ENCODE measurements at places on chromosomes 4 and X.

- no peak for DNase-seq
Observed at GRCh38 chr4:150310159-150310895, 232.1 kb downstream of the DCLK2 start.

DNA sequence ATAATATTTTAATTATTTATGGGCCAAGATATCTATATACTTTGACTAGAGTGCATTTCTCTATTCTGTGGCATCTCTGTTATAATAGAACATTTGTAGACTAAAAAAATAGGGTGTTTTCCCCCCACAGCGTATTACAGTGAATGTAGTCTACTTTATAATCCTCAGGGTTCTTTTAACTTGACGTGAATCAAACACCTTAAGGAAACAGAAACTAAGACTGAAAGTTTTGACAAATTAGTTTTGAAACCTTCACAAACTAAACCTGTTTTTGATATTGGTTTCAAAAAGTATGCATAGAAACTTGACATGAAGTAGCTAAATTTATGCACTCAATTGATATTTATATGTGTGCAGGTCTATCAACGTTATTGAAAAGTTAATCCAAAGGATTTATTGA, 1963.1 kb upstream of the TENM3 start:
- DNase-seq, result no peak

GRCh38 chr4:144384408-144384807, 243.9 kb upstream of the GYPA start:
- no peak for DNase-seq

- no peak for DNase-seq
Observed at GRCh38 chrX:1023676-1024075, 188.8 kb downstream of the CRLF2 start.

DNA sequence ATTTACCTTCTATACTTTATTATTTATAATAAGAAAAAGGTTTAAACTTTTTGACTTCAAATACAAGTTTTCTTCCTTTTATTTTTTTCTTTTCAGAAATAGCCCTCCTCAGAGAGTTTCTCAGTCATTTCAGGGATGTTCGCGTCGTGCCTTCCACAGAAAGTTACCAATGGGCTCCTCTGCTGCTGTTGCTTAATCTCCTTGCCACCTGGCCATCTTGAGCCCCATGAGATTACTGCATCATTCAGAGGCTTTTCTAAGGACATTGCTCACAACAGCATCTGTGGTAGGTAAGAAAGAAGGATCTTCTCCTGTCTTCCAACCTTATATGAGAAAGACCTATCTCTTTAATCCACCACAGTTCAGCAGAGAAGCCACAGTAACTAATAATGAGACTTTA, 1361.9 kb upstream of the ADGRL3 start:
- no peak for DNase-seq

- no peak for DNase-seq
Observed at GRCh38 chr4:211033-211511, 86.8 kb downstream of the ZNF718 start.

GRCh38 chr4:151797853-151798252, 37.0 kb upstream of the GATB start:
- DNase-seq, result no peak

DNA sequence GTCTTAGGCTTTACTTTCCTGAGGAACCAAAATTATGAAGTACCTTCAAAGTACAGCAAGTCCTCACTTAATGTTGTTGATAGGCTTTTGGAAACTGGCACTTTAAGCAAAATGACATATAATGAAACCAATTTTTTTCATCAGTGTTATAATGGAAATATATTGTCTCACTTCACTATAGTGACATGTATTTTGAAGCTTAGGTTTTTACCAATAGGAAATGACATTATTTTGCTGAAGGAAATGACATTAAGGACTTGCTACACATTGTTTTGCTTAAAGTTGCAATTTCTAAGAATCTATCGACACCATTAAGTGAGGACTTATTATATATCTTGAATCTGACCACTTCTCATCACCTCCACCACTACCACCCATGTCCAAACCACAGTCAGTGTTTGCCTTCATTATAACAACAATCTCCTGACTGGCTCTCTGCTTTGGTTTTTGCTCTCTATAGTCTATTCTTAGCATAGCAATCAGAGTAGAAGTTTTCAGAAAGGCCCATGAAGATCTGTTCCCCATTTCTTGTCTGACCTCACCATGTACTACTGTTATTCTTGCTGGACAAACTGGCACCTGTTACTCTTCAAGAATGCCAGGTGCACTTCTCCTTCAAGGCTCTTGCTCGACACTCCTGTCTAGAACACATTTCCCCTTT, 311.2 kb downstream of the BMPR1B start:
- no peak for DNase-seq
